ENCODE measurements at places on chromosomes 4 and X.

DNA sequence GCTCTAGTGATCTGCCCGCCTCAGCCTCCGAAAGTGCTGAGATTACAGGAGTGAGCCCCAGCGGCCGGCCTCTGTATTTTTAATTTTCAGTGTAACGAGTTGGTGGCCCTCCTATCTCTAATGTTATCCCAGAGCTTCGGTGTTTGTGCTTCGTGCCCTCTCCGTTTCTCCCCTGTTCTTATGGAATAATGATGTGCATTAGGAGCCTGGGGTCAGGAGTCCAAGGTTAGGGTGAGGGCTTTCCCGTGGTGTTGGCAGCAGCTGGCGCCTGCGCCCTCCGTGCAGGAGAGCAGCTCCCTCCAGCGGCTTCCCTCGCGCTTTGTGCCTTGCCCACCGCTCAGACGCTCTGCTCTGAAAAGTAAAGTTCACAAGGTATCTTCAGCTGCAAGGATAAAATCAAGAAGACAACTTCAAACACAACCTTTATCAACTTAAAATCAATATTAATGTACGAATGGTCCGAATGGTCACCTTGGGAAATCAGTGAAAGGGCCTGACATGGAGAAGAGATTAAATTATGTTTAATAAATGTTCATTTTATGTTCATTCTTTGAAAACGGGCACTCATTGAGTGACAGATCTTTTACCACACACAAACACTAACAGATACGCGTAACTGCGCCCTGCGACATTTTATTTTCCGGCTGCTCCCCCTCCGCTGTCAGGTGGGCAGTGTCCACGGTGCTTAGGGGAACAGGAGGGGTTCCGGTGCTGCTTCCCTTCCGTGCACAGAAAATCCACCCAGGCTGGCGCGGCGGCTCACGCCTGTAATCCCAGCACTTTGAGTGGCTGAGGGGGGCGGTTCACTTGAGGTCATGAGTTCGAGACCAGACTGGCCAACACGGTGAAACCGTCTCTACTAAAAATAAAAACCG is 62.4 kb downstream of the TRAPPC11 start:
- no peaks in the 10 kb centered on the region for H3K27me3 ChIP-seq
- peak overlapping the region; percentile 55 for H3K4me3 ChIP-seq
- peaks cover 4% of the 10 kb centered on the region for H3K4me1 ChIP-seq
- peak overlapping the region; percentile 46 for H3K27ac ChIP-seq

DNA sequence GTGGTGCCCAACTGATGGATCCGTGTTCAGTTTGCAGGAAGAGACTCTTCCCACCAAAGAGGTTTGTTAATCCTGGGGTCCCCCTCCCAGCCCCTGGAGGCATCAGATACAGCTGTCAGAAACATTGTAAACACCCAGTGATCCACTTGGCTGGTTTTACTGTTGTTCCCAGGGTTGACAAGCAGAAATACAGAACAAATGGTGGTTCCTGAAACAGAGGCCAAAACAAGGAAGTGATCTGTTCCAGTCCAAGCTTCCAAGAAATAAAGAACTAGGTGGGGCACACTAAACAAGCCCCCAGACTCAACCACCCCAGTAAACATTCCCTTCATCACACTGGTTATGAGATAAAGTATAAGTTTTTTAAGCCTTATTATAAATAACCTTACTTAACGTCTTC is 1.4 kb downstream of the TMLHE start:
- H3K27ac ChIP-seq: peak overlapping the region; percentile 91
- H3K4me1 ChIP-seq: no peaks in the 10 kb centered on the region
- H3K36me3 ChIP-seq: no peaks in the 10 kb centered on the region
- H3K4me3 ChIP-seq: peak overlapping the region; percentile 58
- DNase-seq: no peak
- H3K27me3 ChIP-seq: no peaks in the 10 kb centered on the region

- no peaks in the 10 kb centered on the region for H3K4me1 ChIP-seq
- no peak overlapping the region for H3K27ac ChIP-seq
- no peaks in the 10 kb centered on the region for H3K27me3 ChIP-seq
- no peaks in the 10 kb centered on the region for H3K36me3 ChIP-seq
These were observed 22.0 kb downstream of the DYNLT3 start for GRCh38 chrX:37825215-37825842.

GRCh38 chrX:18654875-18655836 is 16.8 kb downstream of the RS1 start:
- H3K36me3 ChIP-seq: no peaks in the 10 kb centered on the region
- no peak for DNase-seq
- H3K27me3 ChIP-seq: no peaks in the 10 kb centered on the region
- H3K4me1 ChIP-seq: no peaks in the 10 kb centered on the region

GRCh38 chr4:8939840-8940742 is 68.5 kb upstream of the HMX1 start:
- no peak overlapping the region for H3K4me3 ChIP-seq
- H3K36me3 ChIP-seq: no peaks in the 10 kb centered on the region
- H3K4me1 ChIP-seq: no peaks in the 10 kb centered on the region
- no peaks in the 10 kb centered on the region for H3K27me3 ChIP-seq
- H3K27ac ChIP-seq: no peak overlapping the region

DNA sequence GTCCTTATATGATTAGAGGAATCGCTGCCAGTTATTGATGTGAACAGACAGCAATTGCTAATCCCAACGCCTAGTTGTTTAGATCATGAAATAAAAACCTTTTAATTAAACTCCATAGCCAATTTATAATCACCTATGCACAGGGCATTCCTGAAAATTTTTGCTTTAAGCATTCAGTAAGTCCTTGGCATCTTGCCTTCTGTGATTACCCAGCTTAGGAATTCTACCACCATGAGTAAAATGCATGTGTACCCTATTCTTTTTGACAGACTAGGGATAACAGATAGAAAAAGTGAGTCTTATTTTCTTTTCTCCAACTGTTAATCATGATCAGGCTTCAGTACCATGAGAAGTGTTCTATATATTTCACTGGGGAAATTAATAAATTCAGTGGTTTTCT is 995.3 kb upstream of the GRIA3 start:
- H3K27ac ChIP-seq: no peak overlapping the region
- no peak overlapping the region for H3K4me3 ChIP-seq
- no peaks in the 10 kb centered on the region for H3K36me3 ChIP-seq
- no peaks in the 10 kb centered on the region for H3K27me3 ChIP-seq
- DNase-seq: no peak

GRCh38 chr4:157819693-157820464 is 352.9 kb downstream of the GASK1B start:
- no peak for DNase-seq
- H3K27ac ChIP-seq: no peak overlapping the region
- no peaks in the 10 kb centered on the region for H3K27me3 ChIP-seq
- H3K36me3 ChIP-seq: no peaks in the 10 kb centered on the region
- H3K4me3 ChIP-seq: no peak overlapping the region

- no peak for DNase-seq
- no peaks in the 10 kb centered on the region for H3K4me1 ChIP-seq
- H3K27me3 ChIP-seq: no peaks in the 10 kb centered on the region
- no peak overlapping the region for H3K27ac ChIP-seq
These were observed 67.4 kb upstream of the SCML1 start for GRCh38 chrX:17669891-17670290.

DNA sequence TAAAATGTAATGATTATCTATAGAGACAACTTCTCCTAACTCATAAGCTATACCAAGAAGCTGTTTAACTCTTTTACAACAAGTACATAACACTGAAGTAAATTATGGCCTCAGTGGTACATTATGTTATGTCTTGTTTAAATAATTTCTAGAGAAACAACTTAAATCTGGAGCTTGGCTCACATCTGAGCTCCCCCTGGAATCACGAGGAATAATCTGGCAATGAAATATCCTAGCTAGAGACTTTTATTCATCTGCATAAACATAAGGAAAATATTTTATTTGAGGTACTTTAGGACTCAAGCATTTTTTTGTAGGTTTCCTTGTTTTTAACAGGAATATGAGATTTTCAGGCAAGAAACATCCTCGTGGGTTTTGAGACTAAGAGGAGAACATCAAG is 354.7 kb upstream of the SLC7A11 start:
- no peaks in the 10 kb centered on the region for H3K27me3 ChIP-seq
- H3K27ac ChIP-seq: no peak overlapping the region
- DNase-seq: no peak
- H3K4me1 ChIP-seq: peaks cover 5% of the 10 kb centered on the region
- H3K36me3 ChIP-seq: no peaks in the 10 kb centered on the region

GRCh38 chr4:171067422-171067821 is 745.8 kb upstream of the GALNTL6 start:
- H3K27ac ChIP-seq: no peak overlapping the region
- no peaks in the 10 kb centered on the region for H3K4me1 ChIP-seq
- no peak for DNase-seq
- no peak overlapping the region for H3K4me3 ChIP-seq
- peaks cover 5% of the 10 kb centered on the region for H3K27me3 ChIP-seq

- DNase-seq: no peak
- no peak overlapping the region for H3K4me3 ChIP-seq
- no peaks in the 10 kb centered on the region for H3K27me3 ChIP-seq
- no peaks in the 10 kb centered on the region for H3K4me1 ChIP-seq
- H3K27ac ChIP-seq: no peak overlapping the region
These were observed 55.6 kb downstream of the RTL9 start for GRCh38 chrX:110414273-110414672.

GRCh38 chrX:6227935-6228334 is 732 bp downstream of the NLGN4X start:
- H3K4me3 ChIP-seq: no peak overlapping the region
- no peak overlapping the region for H3K27ac ChIP-seq
- no peaks in the 10 kb centered on the region for H3K36me3 ChIP-seq
- DNase-seq: no peak
- H3K4me1 ChIP-seq: no peaks in the 10 kb centered on the region

DNA sequence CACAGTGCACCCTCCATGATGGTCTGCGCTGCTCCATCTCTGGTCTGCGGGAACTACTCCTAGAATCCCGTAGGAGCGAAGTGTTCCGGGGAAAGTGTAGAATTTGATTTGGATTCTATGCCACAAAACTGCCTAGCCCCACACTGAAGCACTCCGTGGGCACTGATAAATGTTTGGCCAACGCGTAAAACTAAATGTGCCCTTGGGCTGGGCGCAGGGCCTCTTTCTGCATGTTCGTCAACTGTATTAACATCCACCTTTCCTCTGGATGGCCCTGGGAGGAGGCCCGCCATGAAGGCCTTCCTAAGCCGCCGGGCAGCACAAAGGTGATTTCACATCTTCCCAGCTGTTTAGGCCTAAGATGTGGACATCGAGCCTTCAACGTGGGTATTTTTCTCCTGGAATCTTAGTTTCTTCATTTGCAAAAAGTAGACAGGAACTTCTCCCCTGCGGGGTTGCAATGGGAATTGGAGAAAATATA is 2.6 kb downstream of the MSX1 start:
- H3K27ac ChIP-seq: no peak overlapping the region
- H3K4me3 ChIP-seq: no peak overlapping the region
- peaks cover 82% of the 10 kb centered on the region for H3K27me3 ChIP-seq
- no peaks in the 10 kb centered on the region for H3K36me3 ChIP-seq
- H3K4me1 ChIP-seq: no peaks in the 10 kb centered on the region

DNA sequence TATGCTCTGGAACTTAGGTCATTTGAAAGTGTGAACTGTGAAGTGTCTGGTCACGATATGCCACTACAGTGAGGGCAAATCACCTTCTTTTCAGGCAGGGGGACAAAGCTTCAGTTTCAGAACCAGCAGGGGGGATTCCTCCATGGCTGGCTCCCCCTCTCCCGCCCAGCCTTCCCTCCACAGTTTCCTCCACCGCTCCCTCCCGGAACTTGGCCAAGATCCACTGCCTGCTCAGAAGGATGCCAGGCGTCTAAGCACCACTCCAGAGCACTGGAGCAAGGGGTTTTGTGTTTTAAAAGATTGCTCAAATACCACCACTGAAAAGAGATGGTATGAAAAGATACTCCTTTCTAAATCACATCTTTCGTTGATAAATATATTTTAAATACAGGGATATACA is 126.9 kb downstream of the ELOVL6 start:
- H3K27ac ChIP-seq: no peak overlapping the region
- no peak overlapping the region for H3K4me3 ChIP-seq
- no peak for DNase-seq
- H3K36me3 ChIP-seq: no peaks in the 10 kb centered on the region
- H3K4me1 ChIP-seq: no peaks in the 10 kb centered on the region

DNA sequence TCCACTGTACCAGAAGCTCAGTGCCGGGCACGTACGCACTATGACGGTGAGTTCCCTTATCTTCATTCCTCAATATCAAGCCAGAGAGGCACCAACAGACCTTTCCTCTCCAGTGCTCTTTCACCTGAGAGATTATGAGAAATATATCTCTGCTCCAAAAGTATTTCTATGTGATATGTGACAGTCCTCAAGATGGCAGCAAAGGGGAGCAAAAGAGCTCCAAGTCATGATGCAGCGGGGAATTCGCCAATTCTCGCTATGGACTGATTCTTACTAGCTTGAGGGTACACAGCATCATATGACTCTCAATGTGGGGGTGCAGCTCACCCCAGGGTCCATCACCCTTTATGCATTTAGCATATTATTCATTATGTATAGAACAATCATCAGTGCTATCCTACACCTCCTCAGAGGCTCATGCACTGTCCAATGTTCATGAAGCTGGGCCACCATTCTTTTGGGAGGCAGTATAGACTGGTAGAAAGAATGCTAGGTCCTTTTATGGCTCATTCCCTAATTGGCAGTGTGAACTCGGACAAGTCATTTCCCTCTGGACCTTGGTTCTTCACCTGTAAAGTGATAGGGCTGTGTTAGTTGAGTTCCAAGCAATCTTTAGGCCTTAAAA is 12.8 kb upstream of the IQSEC2 start:
- H3K4me3 ChIP-seq: no peak overlapping the region
- H3K27ac ChIP-seq: no peak overlapping the region
- no peaks in the 10 kb centered on the region for H3K4me1 ChIP-seq
- no peak for DNase-seq
- H3K27me3 ChIP-seq: no peaks in the 10 kb centered on the region

DNA sequence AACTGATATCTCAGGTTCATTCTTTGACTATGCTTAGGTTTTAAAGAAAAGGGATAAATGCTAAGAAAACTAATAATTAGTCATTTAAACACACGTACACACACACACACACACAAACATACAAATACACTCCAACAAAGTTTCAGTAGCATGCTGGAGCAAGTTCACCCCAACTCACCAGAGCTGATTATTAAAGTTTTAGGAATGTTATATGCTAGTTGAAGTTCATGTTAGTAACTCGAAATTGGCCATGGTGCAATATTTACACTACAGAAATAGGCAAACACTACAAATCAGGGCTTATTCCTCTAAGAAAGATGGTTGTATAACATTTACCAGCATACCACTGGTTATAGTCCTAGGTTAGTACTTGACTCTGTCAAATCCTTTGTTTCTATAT is 384.0 kb upstream of the DIPK2B start:
- H3K27ac ChIP-seq: no peak overlapping the region
- DNase-seq: no peak
- H3K36me3 ChIP-seq: no peaks in the 10 kb centered on the region

GRCh38 chrX:6227453-6227835 is 1.2 kb downstream of the NLGN4X start:
- no peaks in the 10 kb centered on the region for H3K36me3 ChIP-seq
- no peak for DNase-seq
- H3K27ac ChIP-seq: no peak overlapping the region
- H3K4me1 ChIP-seq: no peaks in the 10 kb centered on the region

DNA sequence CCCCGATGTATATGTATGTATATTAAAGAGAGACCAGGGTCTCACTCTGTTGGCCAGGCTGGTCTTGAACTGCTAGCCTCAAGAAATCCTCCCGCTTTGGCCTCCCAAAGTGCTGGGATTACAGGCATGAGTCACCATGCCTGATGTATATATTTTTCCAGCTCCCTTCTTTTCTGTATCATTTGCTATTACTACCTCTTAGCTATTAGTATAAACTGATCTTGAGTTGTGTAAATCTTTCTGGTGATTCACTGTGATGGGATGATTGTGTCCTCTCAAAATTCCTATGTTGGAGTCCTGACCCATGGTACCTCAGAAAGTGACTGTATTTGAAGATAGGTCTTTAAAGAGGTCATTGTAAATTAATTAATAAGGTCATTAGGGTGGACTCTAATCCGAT is 53.1 kb downstream of the HPRT1 start:
- no peaks in the 10 kb centered on the region for H3K4me1 ChIP-seq
- no peak overlapping the region for H3K4me3 ChIP-seq
- no peaks in the 10 kb centered on the region for H3K36me3 ChIP-seq
- H3K27me3 ChIP-seq: no peaks in the 10 kb centered on the region
